ENCODE measurements at places on chromosomes 16 and 17.

DNA sequence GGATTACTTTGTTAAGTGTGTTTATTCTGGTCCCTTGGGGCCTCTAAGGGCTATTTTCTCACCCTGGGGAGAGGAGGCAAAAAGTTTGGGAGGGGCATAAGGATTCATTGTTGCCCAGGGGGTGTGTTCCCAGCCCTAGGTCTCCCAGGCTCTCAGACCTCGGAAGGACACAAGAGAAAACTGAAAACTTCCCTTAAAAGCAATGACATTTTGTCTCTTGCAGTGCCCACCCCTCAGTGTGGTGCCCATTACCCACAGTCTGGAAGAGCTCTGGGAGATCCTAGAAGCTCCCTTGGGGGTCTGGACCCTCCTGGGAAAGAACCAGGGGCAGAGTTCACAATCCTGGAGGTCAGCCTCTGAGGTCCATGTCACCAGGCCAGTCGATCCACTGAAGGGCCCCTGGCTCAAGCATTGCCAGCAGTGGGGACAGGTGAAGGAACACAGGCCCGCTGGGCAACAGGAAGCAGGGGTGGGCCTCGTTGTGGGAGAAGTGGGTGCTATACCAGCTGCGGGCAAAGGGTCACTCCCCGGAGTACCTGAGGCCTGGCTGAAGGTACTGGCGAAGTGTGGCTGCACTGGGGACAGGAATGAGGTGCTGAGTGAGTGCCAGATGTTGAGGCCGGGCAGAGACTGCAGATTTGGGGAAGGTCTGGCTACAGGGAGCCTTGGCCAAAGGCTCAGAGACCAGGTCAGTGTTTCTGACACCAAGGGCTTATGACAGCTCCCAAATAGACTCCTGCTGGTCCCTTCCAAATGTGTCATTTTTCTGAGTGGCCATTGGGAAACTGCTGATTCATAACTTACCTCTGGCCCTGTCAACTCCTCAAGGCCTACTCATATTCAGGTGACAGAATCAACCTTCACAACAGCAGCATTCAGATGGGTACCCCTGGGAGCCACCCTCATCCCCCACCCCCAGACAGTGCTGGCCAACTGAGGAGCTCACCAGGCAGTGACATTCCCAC is 4.6 kb upstream of the ZNF747 start:
- no peak for DNase-seq

DNA sequence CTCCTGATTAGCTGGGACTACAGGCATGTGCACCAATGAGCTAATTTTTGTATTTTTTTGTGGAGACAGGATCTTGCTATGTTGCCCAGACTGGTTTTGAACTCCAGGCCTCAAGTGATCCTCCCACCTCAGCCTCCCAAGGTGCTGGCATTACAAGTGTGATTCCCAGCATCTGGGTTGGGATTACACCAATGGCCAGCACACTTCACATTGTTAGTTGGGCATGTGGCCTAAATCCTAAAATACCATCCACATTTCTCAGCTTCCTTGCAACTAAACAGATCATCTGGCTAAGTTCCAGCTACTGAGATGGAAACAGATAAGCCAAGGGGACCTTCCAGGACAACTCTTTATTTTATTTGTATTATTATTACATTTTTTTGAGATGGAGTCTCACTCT is 9.9 kb downstream of the RABEP2 start:
- no peak for DNase-seq

DNA sequence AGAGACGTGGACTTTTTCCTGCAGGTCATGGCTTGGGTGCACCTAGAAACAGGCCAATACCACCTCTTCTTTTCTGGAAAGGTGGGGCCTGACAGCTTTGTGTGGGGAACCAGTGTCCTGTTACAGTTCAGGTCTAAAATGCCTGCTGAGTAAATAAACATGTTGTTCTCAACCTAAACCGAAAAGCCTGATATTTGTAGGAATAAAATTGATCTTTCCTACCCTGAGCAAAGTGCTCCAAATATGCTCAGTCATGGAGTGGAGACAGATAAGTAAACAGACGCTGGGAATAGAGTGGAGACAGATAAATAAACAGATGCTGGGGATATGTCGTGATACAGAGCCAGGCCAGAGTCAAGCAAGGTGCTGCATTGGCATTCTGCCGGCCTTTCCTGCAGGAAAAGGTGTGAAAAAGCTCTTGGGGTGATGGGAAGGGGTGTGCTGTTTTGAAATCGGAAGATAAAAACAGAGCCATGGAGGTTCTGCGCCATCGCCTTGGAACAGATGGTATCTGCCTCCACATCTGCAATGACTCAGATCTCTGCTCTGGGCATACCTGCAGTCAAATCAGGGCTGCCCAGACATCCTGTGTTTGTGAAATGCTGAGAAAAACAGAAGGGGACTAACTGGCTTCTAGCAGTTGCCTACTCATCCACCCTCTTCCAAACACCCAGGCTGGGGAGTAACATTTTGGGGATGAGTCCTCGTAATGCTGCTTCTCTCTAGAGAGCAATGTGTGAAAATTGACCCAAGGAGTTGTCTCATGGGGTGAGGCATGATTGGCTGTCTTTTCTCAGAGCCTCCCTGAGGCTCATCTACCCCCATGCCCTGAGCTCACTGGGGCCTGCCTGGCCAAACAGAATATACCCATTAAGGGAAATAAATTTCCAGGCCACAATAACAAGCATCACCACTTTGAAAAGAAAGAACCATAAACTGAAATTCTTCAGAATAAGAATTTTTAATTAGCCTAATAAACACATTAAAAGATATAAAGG is 16.8 kb upstream of the TRPV2 start:
- DNase-seq = no peak

- DNase-seq = no peak
Observed at GRCh38 chr16:69382421-69382820, 3.4 kb downstream of the TERF2 start.

DNA sequence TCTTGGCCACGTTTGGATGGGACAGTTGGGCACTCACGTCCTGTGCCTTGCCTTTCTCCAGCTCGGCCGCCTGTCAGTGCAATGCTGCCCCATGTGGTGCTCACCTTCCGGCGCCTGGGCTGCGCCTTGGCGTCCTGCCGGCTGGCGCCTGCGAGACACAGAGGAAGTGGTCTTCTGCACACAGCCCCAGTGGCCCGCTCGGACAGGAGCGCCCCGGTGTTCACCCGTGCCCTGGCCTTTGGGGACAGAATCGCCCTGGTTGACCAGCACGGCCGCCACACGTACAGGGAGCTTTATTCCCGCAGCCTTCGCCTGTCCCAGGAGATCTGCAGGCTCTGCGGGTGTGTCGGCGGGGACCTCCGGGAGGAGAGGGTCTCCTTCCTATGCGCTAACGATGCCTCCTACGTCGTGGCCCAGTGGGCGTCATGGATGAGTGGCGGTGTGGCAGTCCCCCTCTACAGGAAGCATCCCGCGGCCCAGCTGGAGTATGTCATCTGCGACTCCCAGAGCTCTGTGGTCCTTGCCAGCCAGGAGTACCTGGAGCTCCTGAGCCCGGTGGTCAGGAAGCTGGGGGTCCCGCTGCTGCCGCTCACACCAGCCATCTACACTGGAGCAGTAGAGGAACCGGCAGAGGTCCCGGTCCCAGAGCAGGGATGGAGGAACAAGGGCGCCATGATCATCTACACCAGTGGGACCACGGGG is 7.1 kb downstream of the ACSF3 start:
- no peak for DNase-seq

- DNase-seq = peak; percentile 6
Observed at GRCh38 chr16:69286941-69287713, 24.0 kb upstream of the VPS4A start.

DNA sequence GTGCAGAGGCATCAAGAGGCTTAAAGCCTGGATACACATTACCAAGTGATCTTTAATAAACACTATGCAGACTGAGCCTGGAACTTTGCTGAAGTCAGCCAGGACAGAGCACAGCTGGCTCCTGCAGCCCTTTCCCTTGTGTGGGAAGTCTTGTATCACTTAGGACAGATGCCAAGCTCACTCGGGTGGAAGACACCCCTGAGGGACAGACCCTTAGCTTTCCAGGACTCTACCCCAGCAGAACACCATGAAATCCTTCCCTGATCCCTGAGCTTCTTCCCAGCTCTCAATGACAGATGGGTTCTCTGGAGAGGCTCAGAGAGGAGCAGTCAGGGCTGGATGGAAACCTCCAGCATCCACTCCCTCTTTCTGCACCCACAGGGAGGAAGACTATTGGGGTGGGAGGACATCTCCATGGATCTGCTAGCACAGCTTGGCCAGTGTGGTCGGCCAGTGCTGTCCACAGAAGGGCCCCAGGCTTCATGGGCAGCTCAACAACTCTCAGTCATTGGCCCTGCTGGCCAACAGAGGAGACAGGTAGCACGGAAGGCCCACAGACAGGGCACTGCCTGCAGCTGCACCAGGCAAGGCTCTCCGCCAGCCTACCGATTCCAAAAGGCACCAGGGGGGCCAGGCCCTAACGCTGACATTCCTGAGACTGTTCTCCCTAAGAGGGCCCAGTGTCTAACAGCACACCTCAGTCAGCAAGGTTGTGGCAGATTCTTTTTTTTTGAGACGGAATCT is 15.9 kb downstream of the RAB5C start:
- DNase-seq = no peak

DNA sequence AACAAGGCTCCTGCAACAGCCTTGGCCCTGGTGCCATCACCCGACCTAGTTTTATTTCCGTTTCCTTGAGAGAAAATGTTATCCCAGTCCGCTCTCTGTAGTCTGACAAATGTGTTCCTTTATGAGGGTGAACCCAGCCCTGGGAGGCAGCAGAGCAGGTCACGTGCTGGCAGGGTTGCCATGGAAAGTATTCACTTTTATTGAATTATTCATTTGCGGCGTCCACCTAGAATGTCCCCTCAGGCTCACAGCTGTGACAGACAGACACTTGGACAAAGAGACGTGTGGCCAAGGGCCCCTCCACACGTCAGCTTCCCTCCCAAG is 90.0 kb downstream of the WSCD1 start:
- DNase-seq = no peak

- no peak for DNase-seq
Observed at GRCh38 chr17:32302037-32302436, 36.4 kb downstream of the RHBDL3 start.

- DNase-seq = no peak
Observed at GRCh38 chr16:24088767-24089166, 167.4 kb upstream of the CACNG3 start.

DNA sequence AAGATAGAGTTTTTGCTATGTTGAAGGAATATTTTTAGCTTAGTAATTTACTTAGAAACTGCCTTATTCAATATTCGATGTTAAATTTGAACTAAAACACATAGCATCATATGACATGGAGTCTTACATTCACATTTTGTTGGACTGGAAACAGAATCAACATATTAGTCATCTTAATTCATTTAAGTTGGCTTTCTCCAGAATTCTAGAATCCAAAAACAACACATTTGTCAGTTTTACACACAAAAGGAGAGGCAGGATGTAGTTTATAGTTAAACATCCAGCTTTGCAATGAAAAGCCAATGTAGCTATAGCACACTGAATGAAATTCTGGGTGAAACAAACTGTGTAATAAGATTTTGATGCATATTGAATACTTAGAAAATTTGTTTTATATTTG is 43.3 kb downstream of the WWOX start:
- DNase-seq = no peak
